ENCODE measurements at places on chromosomes 6 and 20. TPM values are rescaled to one million over a fixed set of nuclear protein-coding genes. Genes with fewer than 3 reads are reported as not detected.

The CALHM4 gene
- not detected for total RNA-seq

DNA sequence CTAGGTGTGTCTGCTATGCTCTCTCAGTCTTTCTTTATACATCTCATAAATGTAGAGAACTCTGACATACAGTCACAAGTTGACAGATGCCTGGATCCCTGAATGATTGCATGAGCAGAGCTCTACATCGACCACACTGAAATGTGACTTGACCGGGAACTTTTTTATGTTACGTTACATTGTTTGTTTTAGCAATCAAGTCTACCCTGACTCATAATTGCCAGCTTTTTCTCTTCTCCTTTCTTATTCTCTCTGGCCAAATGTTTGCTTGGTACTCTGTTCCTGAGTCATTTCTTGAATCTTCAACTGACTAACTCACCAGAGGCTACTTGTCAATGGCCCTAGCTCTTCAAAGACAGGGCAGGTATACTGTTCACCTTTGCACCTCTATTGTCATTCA, 213.6 kb upstream of the DTNBP1 start:
- H3K4me3 ChIP-seq = no peak overlapping the region
- no peak overlapping the region for H3K27ac ChIP-seq
- peaks cover 2% of the 10 kb centered on the region for H3K27me3 ChIP-seq
- H3K36me3 ChIP-seq = no peaks in the 10 kb centered on the region
- DNase-seq = no peak

The JARID2 gene
- total RNA-seq = 19.6 TPM

DNA sequence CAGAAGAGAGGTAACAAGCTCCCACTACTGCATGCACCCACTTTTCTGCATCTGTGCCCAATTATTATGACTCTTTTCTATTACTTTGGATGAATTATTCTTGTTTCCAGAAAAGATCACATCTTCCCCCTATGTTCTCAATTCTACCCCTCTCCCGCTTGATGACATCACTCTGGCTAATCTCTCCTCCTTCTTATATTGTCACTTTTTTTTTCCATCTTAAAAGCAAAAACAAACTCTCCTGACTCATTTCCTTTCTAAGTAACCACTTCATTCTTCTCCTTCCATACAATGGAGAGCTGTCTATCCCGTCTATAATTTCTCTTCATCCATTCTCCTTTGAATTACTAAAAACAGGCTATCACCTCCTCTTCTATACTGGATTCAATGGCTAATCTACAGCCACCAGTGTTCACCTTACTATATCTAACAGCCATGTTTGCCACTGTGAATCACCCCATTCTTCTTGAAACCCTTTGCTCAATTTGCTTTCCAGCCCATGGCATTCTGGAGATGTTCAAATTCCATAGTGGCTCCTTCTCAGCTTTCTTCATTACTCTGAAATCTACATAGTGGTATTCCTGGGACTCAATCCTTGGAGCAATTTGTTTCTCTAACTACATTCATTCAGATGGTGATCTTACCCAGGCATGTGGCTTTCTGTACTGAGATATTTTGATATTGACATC, 378.4 kb downstream of the ARHGAP18 start:
- no peaks in the 10 kb centered on the region for H3K4me1 ChIP-seq
- H3K27me3 ChIP-seq = no peaks in the 10 kb centered on the region
- no peaks in the 10 kb centered on the region for H3K36me3 ChIP-seq

DNA sequence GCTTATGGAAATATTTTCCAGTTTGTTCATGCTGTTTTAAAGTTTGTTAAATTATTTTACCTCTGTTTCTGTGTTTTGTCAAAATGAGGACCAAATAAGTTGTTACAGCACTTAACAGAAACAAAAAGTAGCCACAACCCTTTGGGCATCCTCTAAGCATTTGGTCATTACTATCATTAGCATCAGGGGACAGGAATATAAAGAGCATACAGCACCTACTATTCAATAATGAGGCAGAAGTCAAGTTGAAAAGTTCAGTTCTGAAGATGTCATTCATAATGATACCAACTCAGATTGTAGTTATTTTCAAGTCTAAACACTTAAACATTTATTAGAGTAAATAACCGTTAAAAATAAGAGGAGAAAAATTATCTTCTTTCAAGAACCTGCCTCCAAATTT, 862.3 kb upstream of the FLRT3 start:
- no peak overlapping the region for H3K27ac ChIP-seq
- H3K4me1 ChIP-seq = no peaks in the 10 kb centered on the region
- no peaks in the 10 kb centered on the region for H3K27me3 ChIP-seq
- H3K4me3 ChIP-seq = no peak overlapping the region
- no peak for DNase-seq

DNA sequence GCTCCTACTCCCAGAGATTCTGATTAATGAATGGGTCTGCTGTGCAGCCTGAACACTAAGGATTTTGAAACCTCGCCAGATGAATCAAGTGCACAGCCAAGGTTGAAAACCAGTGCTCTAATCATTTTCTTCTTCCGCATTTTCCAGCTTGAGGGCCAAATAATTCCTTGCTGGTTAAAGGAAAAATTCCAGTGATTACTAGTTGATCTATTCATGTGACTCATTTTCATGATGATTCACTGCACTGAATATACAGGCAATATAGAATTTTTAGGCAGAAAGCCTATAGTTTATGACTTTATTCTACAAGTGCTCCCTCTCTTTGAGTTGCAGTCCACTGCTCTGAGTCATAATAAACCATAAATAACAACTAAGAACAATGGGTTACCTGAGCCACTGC, 80.6 kb upstream of the PROKR2 start:
- no peak overlapping the region for H3K4me3 ChIP-seq
- no peaks in the 10 kb centered on the region for H3K36me3 ChIP-seq
- no peaks in the 10 kb centered on the region for H3K4me1 ChIP-seq
- no peak overlapping the region for H3K27ac ChIP-seq

GRCh38 chr6:47438481-47439347, 38.9 kb upstream of the CD2AP start:
- H3K36me3 ChIP-seq = no peaks in the 10 kb centered on the region
- H3K4me3 ChIP-seq = no peak overlapping the region
- H3K4me1 ChIP-seq = no peaks in the 10 kb centered on the region
- no peak overlapping the region for H3K27ac ChIP-seq

DNA sequence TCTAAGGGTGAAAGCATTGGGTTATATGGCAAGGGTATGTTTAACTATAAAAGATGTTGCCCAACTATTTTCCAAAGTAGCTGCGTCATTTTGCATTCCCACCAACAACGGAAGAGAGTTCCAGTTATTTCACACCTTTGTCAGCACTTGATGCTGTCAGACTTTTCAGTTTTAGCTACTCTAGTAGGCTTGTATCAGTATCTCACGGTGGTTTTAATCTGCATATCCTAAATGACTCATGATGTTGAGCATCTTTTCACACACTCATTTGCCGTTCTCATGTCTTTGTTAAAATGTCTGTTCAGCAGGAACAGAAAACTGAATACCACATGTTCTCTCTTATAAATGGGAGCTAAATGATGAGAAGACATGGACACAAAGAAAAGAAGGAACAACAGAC, 122.3 kb downstream of the RNASET2 start:
- H3K4me1 ChIP-seq = no peaks in the 10 kb centered on the region
- H3K36me3 ChIP-seq = no peaks in the 10 kb centered on the region
- H3K27ac ChIP-seq = no peak overlapping the region
- DNase-seq = no peak
- H3K4me3 ChIP-seq = no peak overlapping the region

DNA sequence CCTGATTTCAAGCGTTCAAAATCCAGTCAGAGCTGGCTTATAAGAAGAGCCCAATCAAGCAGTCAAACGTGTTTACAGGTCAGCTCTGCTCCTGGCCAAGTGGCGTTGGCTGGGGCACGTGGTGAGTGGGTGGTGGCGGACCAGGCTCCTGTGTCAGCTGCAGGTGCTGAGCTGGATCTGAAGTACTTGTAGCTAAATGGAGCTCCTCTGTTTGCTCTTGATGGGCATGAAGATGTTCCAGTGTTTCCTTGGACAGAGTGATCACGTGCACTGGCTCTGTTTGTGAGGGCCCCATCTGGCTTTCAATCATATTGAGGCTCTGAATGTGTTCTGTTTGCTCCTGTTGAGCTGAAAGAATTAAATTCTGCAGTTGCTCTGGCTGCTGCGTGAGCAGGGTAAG, 10.2 kb upstream of the MICAL1 start:
- H3K27me3 ChIP-seq = no peaks in the 10 kb centered on the region
- no peak for DNase-seq
- no peak overlapping the region for H3K4me3 ChIP-seq

DNA sequence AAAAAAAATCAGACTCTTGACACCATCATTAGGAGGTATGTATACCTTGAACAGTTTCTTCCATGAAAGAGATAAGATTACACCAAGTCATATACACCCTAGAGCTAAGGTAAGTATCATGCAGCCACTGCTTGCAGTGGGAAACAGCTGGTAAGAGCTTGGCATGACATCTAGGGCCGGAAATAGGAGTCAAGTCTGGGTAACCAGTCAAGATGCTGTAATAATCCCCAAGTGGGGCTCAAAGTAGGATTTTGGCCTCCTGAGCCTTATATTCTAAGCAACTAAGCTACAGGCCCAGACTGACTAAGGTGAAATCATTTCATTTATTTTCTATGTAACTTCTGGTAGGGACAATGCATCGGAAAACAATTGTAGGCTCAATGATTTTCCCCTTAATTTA, 23.9 kb downstream of the TRERF1 start:
- H3K36me3 ChIP-seq = peaks cover 11% of the 10 kb centered on the region
- H3K4me3 ChIP-seq = no peak overlapping the region
- H3K27me3 ChIP-seq = no peaks in the 10 kb centered on the region
- peaks cover 27% of the 10 kb centered on the region for H3K4me1 ChIP-seq
- H3K27ac ChIP-seq = peak overlapping the region; percentile 47

The PKHD1 gene
- not detected for total RNA-seq

GRCh38 chr6:15036690-15037245, 209.1 kb upstream of the JARID2 start:
- H3K4me3 ChIP-seq = no peak overlapping the region
- no peak for DNase-seq
- no peaks in the 10 kb centered on the region for H3K4me1 ChIP-seq

The TRIM31 gene
- total RNA-seq = not detected

- no peak overlapping the region for H3K4me3 ChIP-seq
- H3K27ac ChIP-seq = no peak overlapping the region
- no peaks in the 10 kb centered on the region for H3K4me1 ChIP-seq
- H3K27me3 ChIP-seq = no peaks in the 10 kb centered on the region
Measured at GRCh38 chr20:5870568-5870981, 79.8 kb downstream of the TRMT6 start.

GRCh38 chr20:44981736-44982406, 15.6 kb downstream of the STK4 start:
- no peak overlapping the region for H3K4me3 ChIP-seq
- peaks cover 5% of the 10 kb centered on the region for H3K4me1 ChIP-seq
- H3K27ac ChIP-seq = no peak overlapping the region
- DNase-seq = no peak
- H3K36me3 ChIP-seq = peaks cover 12% of the 10 kb centered on the region

The CAP2 gene
- 2.0 TPM for total RNA-seq

The RIPOR3 gene
- total RNA-seq = 1.8 TPM

DNA sequence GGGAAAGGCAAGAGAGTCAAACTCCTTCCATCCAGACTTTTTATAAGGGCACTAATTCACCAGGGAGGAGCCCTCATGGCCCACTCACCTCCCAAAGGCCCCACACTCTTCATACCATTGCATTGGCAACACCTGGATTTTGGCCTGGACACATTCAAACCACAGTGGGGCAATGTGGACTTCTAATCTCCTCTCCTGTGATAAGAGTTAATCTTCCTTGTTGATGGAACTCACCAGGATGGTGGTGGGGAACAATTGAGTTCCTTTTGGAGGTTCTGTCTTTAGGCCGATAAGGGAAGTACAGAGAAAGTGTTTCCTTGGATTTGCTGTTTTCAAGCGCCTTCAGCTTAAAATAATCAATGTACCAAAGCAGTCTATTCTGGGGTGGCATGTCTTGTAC, 268.7 kb downstream of the CD83 start:
- H3K27ac ChIP-seq = no peak overlapping the region
- H3K4me1 ChIP-seq = peaks cover 25% of the 10 kb centered on the region
- no peak for DNase-seq
- no peaks in the 10 kb centered on the region for H3K36me3 ChIP-seq

DNA sequence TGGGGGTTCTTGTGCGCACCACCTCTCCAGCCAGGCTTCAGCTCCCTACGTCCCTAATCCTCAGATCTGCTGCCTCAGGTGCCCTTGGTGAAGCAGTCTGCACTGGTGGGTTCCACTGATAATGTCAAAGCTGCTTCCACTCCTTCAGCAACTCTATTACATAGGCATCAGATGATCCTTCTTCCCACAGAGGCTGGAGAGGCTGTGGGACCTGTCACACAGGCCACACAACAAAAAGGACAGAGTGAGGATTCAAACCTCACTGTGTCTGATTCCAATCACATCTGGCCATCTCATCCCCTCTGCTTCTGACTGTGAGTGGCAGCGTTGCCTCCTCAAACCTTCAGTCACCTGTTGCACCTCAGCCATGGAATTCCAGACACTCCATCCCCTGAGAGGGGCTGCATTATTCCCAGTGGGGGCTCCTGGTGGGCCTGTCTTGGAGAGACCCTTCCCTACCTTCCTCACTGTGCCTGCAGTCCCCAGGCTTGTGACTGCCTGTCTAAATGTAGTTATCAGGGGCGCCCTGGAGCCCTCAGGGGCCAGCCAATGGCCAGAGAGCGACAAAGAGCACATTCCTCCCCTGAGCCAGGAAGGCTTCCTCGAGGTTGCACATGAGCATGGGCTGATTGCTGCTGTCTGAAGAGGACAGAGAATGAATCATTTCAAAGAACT, 211.4 kb upstream of the ECI2 start:
- H3K4me3 ChIP-seq = no peak overlapping the region
- H3K27ac ChIP-seq = no peak overlapping the region
- no peaks in the 10 kb centered on the region for H3K36me3 ChIP-seq
- no peaks in the 10 kb centered on the region for H3K27me3 ChIP-seq
- DNase-seq = no peak

- peaks cover 16% of the 10 kb centered on the region for H3K4me1 ChIP-seq
- DNase-seq = no peak
- H3K4me3 ChIP-seq = no peak overlapping the region
- no peaks in the 10 kb centered on the region for H3K36me3 ChIP-seq
- H3K27me3 ChIP-seq = no peaks in the 10 kb centered on the region
- H3K27ac ChIP-seq = no peak overlapping the region
Measured at GRCh38 chr6:170189236-170189635, 101.6 kb downstream of the DLL1 start.

DNA sequence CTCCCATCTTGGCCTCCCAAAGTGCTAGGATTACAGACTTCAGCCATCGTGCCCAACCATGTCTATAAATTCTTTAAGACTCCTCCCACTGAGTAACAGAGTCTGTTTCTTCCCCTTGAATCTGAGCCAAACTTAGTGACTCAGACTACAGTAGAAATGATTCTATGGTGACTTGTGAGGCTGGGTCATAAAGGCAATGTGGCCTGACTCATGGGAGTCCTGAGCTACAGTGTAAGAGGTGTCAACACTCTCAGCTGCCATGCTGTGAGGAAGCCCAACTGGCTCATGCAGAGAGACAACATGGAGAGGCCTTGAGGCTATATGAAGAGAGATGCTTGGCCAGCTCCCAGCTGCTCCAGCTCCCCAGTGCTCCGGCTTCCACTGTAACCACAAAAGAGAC, 5.2 kb upstream of the NRSN2 start:
- no peak for DNase-seq
- H3K36me3 ChIP-seq = peaks cover 9% of the 10 kb centered on the region
- H3K27ac ChIP-seq = no peak overlapping the region
- no peaks in the 10 kb centered on the region for H3K27me3 ChIP-seq
